ENCODE measurements at places on chromosomes 1 and 21. TPM values are rescaled to one million over a fixed set of nuclear protein-coding genes. Genes with fewer than 3 reads are reported as not detected.

The TNFRSF1B gene
- 30.1 TPM for polyA plus RNA-seq

The FH gene
- polyA plus RNA-seq = 41.3 TPM

The SPRR2G gene
- not detected for polyA plus RNA-seq

DNA sequence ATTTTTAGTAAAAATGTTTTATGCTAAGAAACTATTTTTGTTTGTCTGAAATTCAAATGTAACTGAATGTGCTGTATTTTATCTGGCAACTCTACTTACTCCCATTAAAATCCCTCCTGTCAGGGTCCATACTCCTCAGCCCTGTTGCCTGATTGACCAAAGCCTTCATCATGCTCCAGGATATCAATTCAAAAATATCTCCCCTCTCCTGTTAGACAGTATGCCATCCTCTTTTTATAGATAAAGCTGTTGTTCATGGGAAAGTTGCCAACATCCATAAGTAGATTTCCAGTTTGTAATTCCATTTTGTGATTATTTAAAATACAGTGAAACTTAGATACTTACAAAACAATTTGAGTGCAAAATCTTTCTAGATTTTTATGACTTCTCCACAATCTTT lies 65.7 kb downstream of the DTL start:
- no peak for DNase-seq

GRCh38 chr1:207440626-207441025 lies 13.5 kb upstream of the CR2 start:
- no peak for DNase-seq

Measured in naive thymus-derived CD4-positive, alpha-beta T cell (primary cell).